Left renal pelvis (tissue), 4 donors: ENCODE measurements at places on chromosomes 5 and 9. TPM values are rescaled to one million over a fixed set of nuclear protein-coding genes. Genes with fewer than 3 reads are reported as not detected.

The COL27A1 gene
- 31.8 TPM for polyA plus RNA-seq

The C9orf153 gene
- polyA plus RNA-seq, result 0.09 TPM

GRCh38 chr5:172616730-172617129 is 24.3 kb upstream of the NEURL1B start:
- DNase-seq, result no peak

- DNase-seq, result no peak
Measured at GRCh38 chr5:180811623-180812124, 9.1 kb upstream of the MGAT1 start.

DNA sequence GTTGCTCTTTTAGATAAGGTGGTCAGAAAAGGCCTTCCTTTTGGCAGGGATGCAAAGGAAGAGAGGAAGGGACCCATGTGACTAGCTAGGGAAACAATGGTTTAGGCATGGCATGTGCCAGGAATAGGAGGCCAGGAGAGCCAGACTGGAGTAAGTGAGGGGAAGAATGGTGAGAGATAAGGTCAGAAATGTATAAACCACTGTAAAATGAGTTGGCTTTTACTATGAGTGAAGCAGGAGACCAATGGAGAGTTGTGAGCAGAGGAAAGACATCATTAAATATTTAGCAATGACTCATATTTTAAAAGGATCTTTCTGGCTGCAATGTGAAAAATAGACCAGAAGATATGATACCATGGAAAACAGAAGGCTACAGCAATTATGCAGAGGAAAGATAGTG is 50.9 kb downstream of the AP3B1 start:
- DNase-seq, result no peak

- no peak for DNase-seq
Measured at GRCh38 chr5:107464416-107464815, 206.3 kb downstream of the EFNA5 start.
